ENCODE measurements at places on chromosomes 6 and 20.

- peak; percentile 17 for DNase-seq
These were observed 24.6 kb upstream of the TRPC4AP start for GRCh38 chr20:35117196-35117595.

DNA sequence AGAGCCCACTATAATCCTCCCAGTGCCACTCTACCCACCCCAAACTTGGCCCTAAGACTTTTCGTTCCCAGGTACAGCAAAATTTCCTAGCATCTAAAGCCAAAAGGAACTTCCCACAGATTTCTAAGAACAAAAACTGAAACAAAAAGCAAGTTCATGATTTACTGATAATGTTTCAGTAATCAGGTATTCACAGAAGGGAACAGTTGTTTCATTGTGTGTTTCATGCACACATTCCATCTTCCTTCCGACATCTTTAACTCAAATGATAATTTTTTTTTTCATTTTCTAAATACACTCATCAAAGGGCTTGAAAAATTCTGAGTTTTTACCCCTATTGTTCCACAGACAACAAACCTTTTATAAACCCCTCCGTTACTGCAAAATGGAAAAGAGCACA is 6.0 kb upstream of the BTN1A1 start:
- DNase-seq = no peak

GRCh38 chr6:156169371-156169770 is 607.8 kb upstream of the ARID1B start:
- no peak for DNase-seq

GRCh38 chr6:113104951-113105350 is 752.2 kb upstream of the MARCKS start:
- no peak for DNase-seq

DNA sequence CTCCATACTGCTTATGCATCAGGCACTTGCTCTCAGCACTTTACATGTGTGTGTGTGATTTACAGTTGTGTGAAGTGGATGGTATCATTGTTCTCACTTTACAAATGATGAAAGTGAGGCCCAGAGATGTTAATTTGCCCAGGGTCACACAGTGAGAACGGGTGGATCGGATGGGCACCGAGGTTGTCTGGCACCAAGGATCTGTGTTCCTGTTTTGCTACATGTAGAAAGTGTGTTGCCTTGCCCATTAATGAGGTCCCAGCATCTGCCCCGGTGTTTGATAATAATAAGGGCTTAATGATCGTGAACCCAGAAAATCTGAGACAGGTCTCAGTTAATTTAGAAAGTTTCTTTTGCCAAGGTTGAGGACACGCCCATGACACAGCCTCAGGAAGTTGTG is 216.1 kb upstream of the QKI start:
- no peak for DNase-seq

- DNase-seq = no peak
These were observed 105.7 kb downstream of the PLEKHG1 start for GRCh38 chr6:150705392-150705791.

DNA sequence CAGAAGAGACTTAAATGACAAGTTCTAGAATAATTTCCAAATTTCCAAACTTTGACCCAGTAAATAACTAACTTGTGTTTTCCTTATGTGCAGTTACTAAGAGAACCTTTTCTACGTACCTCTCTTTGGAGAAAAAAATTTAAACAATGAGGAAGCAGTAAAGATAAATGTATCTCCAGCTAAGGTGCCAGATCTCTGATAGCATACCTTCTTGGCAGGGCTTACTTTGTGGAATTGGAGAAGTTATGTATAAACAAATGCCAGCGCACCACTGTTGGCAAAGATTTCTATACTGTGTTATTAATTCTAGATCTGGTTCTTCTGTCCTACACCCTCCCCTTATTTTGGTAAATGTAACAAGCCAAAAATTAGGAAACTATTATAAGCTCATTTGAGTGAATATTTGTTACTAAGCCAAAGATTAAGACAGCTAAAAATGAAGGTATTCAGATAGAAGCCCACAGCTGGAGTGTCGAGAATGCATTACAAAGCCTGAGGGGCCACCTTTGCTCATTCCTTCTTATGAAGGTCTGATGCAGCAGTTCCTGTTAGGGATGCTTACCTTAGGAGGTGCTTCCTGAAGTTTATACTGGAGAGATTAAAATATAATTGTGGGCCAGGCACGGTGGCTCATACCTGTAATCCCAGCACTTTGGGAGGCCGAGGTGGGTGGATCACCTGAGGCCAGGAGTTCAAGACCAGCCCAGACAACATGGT is 373.1 kb upstream of the SOX4 start:
- DNase-seq = no peak

DNA sequence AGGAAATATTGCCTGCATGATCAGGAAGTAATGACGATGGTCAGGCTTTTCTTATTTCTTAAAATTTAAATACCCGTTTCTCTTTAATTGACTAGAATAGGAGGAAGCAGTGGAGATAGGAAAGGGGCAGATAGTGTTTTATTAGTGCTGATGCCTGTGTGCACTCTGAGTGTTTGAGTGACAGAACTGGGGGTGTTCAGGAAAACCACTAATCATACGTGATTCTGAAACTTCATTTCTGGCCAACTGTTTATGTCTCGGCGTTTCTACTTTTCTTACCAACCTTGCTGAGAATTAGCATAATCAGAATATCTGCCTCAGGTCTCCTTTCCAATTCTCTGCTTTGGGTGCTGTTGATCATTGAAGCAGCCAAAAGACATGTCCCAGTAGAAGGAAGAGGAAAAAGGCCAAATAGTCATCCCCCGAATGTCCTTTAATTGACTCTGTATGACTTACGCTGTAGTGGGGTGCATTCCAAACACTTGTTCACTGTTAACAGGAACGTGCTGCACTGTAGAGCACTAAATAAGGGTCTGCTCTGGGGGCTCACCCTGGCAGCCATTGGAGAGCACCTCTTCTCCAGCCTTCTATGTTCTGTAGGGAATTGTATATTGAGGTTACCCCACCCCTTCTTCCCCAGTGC is 152.9 kb downstream of the JARID2 start:
- DNase-seq = peak; percentile 70

All from activated CD4-positive, alpha-beta T cell treated with anti-CD3 and anti-CD28 coated beads, Interleukin-10, Interleukin-2, amounts not matched to agents 100 ng/mL and 50 ng/mL, durations not matched to agents 16 hours and 8 hours (primary cell).